ENCODE measurements at places on chromosomes 6 and 20.

DNA sequence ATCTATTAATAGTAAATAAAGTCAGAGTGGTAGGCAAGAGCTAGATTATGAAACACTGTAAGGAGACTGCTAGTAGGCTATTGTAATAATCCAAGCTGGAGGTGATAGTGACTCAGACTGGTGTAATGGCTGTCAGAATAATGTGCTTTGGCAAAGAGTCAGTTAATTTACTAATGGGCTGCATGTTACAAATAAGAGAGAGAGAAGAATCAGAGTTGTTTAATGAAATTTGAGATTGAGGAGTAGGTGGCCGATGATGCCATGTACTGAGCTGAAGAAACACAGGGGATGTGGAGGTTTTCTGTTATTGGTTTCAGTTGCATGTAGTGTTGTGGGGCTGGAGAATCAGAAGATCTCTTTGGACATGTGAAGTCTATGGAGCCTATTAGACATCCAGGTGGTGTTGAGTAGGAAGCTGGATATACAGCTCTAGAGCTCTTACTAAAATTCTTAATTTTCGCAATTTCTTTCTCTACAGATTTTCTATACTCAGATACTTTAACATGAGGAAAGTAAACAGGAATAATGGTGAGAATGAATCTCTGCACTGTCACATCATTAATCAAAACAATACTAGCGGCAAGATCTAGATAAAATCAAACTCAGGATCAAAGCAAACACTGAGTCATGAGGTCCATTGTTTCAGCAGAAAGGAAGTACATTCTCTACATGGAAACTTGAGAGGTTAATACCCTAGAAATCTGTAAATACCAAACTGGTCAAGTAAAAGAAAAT is 167.7 kb downstream of the SIM1 start:
- no peak for DNase-seq

DNA sequence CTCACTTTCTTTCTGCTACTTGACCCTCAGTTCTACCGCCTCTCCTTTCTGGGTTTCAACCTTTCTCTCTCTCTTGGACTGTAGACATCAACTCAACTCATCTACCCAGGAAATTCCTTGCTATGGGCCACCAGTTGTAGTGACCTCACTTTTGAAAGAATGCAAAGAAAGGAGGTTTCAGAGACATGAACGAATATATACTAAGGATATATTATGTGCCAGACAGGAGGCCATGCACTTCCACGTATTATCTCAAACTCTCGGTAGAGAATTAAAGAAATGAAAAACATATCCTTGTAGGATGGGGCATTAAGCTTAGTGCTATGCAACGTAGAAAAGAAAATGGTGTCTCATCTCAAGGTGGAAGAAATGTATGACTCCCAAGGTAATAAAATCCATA is 67.3 kb upstream of the NT5E start:
- DNase-seq: no peak

DNA sequence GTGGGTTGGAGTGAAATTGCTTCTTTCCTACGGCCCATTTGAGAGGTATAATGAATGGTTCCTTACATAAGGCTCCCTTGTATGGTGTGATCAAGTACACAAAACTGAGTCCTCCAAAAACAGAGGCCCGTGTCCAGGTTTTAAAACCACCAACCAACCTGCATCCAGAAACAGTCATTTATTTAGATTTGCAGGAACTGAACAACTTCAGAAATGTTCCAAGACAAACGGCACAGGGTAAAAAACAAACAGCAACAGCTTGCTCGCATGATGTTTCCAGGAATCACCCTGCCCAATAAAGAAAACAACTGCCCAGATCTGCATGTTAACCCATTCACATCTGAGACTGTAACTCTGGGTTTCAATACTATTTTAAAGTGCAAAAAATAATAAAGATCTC is 40.2 kb upstream of the TRAM2 start:
- DNase-seq: no peak

- DNase-seq: no peak
Measured at GRCh38 chr6:22306741-22307466, 10.1 kb upstream of the PRL start.

DNA sequence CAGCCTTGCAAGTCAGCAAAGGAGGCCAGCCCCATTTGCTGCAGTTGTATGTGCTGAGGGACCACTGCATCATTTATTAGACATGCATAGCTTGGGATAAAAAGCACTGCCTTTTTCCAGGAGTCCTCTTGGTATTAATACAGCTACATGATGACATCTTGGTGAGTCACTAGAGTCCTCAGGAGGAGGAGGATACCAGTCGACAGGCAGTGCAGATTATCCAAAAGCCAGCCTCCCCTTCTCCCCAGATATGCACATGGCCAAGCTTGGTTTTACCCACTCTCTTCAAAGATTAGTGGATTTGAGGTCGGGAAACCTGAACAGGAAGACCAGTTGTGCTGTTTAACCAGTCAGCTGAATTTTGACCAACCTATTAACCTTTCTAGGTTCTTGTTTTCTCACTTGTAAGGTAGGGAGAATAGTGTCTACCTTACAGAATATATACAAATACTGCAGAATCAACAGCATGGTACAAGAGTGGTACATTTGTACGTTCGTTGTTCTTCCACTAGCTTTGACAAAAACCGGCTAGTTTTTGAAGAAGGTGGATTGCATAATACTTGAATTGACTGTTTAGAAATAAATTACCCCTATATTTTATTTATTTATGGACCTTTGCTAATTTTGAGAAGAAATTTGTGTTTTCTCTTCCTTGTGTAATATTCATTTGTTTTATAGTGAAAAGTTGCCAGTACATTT is 31.9 kb downstream of the VAPB start:
- DNase-seq: no peak

- no peak for DNase-seq
Measured at GRCh38 chr20:41229259-41229658, 88.3 kb downstream of the ZHX3 start.

DNA sequence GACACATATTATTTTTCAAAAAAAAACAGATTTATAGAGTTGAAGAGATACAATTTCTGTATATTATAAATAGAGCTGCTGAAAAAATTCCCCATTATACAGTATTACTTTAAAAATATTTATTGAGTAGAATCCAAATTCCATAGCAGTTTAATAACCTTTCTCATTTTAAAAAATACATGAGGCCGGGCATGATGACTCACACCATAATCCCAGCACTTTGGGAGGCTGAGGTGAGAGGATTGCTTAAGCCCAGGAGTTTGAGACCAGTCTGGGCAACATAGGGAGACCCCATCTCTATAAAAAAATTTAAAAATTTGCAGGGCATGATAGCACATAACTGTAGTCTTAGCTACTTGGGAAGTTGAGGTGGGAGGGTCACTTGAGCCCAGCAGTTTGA is 13.0 kb downstream of the ATRN start:
- DNase-seq: no peak

- DNase-seq: no peak
Measured at GRCh38 chr6:35512740-35513139, at the start of gene TULP1. TSS of gene TULP1 (minus strand) at chr6:35512896. CDS start at chr6:35512858, 38 bp downstream.

GRCh38 chr6:73451223-73452106 is 632 bp downstream of the CGAS start:
- DNase-seq: peak; percentile 66

GRCh38 chr6:15305496-15305895 is 59.6 kb downstream of the JARID2 start:
- DNase-seq: no peak

- no peak for DNase-seq
Measured at GRCh38 chr20:36217226-36217625, 19.1 kb upstream of the AAR2 start.

DNA sequence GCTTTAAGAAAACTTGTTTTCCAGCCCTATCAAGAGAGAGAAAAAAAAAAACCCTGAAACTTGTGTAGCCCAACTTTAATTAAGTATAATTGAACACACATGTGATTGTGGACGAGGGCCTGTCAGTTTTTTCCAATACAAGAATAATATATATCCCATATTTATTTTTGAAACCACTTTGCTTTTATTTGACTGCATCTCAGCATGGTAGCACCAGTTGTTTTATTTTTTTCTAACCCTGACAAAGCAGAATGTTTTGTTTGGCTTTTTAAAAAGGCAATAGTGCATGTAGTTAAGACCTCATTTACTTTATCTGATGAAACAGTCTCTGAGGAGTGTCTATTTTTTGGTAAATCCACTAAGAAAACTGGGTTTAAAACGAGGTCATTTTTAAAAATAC is 257.7 kb downstream of the CDKAL1 start:
- DNase-seq: no peak

- DNase-seq: no peak
Measured at GRCh38 chr6:68013780-68014515, 621.1 kb upstream of the ADGRB3 start.

DNA sequence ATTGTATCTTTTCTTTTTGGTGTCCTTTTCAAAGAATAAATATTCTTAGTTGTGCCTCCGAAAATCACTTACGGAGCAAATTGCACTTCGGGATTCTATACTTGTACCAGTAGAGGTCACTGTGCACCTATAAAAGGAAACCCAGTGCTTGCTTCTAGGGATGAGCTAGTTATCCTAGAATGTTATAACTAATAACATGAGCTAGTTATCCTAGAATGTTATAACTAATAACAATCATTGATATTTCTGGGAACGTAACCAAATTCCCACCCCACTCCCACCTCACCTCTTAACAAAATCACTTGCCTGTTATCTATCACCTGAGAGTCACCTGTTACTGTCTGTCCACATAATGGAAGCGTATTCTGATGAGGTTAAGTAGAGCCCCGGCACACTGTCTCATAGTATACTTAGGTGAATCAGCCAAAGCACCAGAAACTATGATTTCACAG is 126.9 kb upstream of the TIAM2 start:
- DNase-seq: peak; percentile 40

DNA sequence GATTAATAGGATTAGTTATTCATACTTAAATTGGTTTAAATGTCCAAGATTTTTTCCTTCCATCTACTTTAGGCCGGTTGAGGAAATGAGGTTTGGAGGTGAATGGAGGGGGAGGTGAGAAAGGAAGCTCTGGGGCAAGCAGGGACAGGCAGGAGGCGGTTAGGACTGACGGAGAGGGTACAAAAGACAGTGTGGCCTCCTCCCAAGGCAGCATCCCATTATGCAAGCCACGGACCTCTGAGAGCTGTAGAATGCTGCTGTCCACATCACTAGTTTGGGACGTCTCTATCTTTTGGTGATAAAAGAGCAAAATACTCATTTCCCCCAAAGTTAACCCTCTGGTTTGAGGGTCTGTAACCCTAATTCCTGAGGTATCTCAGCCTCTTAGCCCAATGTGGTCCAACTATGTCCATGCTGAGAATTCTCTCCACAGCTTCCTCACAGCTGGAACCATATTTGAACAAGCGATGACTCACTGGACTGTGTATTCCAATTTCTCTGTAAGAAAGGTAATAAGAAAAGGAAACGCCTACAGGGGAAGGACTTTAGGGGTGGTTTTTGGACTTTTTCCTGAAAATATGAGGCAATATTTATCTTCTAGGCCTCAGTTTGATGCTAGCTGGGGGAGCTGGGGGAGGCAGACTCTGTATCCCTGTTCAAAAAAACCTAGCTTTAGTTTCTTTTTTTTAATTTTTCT is 172.2 kb downstream of the TFAP2B start:
- DNase-seq: no peak

- DNase-seq: no peak
Measured at GRCh38 chr6:132893772-132894490, 79.6 kb downstream of the RPS12 start.

GRCh38 chr6:7629321-7629720 is 39.3 kb downstream of the SNRNP48 start:
- DNase-seq: no peak

- no peak for DNase-seq
Measured at GRCh38 chr6:26161322-26161721, 74.1 kb downstream of the HFE start.

GRCh38 chr6:111602481-111603011 is 3.1 kb downstream of the TRAF3IP2 start:
- DNase-seq: peak; percentile 76

GRCh38 chr6:16698162-16698533 is 63.1 kb downstream of the ATXN1 start:
- DNase-seq: no peak

DNA sequence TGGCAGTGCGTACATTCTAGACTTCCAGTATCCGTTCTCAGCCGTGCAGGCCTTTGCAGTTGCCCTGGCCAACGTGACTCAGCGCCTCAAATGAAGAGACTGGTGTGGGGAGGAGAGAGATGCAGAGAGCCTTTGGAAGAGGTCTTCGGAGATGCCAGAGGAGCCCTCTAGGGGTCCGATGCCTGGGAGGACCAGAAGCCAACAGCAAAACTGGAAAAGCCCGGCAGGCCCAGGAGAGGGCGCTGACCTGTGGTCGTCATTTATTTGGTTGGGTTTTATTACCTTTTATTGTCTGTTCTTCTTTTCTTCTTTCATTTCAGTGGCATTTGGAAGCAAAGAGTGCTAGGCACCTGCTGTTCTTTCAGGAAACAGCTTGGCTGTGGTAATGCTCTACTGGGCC is 53.3 kb upstream of the TMEM181 start:
- no peak for DNase-seq

GRCh38 chr6:116444092-116444491 is 17.1 kb upstream of the CALHM6 start:
- DNase-seq: no peak

GRCh38 chr6:118865100-118865391 is 28.9 kb upstream of the ASF1A start:
- DNase-seq: no peak

- no peak for DNase-seq
Measured at GRCh38 chr6:7649037-7649810, 59.2 kb downstream of the SNRNP48 start.

- DNase-seq: no peak
Measured at GRCh38 chr6:39048481-39049399, at the start of gene GLP1R. TSS of gene GLP1R (plus strand) at chr6:39048781. CDS start at chr6:39048841, 60 bp downstream.

- DNase-seq: no peak
Measured at GRCh38 chr20:8299921-8300320, 167.9 kb downstream of the PLCB1 start.

DNA sequence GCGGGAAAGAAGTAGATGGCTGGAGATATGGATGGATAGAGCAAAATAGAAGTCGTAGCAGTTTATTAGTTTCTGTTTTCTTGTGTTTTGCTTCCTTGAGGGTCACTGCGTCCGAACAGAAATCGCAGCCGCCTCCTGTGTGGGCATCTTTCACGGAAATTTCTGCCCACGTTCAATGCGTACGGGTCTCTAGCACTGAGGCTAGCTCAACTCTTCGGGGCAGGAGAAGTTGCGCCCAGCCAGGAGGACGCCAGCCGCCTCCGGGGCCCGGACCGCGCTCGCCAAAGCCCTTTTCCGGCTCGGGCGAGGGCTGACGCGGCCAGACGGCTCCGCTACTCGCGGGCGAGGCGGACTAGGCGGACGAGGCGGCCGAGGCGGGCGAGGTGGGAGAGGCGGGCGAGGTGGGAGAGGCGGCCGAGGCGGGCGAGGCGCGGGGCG is 814 bp downstream of the TFAP2B start:
- no peak for DNase-seq

GRCh38 chr6:63319939-63320338 is at the start of gene LGSN:
TSS of gene LGSN (minus strand) at chr6:63319983. CDS start at chr6:63319943, 40 bp downstream.
- DNase-seq: no peak

- DNase-seq: no peak
Measured at GRCh38 chr6:29641430-29642148, 8.6 kb upstream of the GABBR1 start.

DNA sequence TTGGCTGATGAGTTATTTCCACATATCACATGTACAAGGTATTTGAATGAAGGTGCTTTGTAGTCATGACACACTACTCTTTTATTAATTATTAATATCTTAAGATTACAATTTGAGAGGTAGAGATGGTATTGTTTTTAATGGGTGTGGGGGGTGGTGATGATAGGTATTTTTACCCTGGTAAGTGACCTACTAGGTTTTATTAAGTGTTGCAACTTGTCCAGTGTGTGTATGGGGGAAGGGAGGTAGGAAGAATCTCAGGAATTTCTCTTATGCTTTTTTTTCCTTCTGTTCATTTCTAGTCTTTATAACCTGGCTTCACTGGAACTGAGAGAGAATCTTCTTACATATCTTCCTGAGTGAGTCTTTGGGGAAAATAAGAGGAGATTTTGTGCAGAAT is 101.4 kb downstream of the LRRC1 start:
- DNase-seq: no peak
